ENCODE measurements at places on chromosomes 1 and 21.
A peak's percentile ranks its signal among the peaks of the same experiment; 100 is the strongest.

GRCh38 chr1:18972531-18972930 lies 16.1 kb upstream of the IFFO2 start:
- DNase-seq: no peak

DNA sequence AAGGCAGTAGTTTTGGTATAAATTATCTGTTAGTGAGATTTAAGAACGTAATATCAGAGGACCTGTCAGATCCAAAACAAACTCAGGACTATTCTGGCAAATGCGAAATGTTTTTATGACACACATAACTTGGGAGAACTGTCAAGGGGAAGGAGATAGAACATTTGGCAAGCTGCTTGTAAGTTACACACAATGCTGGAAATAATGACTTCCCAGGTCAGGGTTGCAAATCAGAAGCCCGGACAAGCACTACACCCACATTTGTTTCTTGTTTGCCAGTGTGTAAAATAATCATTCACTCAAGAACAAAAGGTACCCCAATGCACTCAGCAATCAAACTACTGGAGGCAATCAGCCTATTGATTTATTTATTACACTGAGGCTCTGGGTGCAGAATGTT lies 354.7 kb downstream of the KCNH1 start:
- DNase-seq: no peak

- no peak for DNase-seq
Measured at GRCh38 chr1:240029418-240029817, 62.3 kb upstream of the FMN2 start.

- DNase-seq: no peak
Measured at GRCh38 chr21:44658541-44658910, 794 bp downstream of the KRTAP12-3 start.

DNA sequence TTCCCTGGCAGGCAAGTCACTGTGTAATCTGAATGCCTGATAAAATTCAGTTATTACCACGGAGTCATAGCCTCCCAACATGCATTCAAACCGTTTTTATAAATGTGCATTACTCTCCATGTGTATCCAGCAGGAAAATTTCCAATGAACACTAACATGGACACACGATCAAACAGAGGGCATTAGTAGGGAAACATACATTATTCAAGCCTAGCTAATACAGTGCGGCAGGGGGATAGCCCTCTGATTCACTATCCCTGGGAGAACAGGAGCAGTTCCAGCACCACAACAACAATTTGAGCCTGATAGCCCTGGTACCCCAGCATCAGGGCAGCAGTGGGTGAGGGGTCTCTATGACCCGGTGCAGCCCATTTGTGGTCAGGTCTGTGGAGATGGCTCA lies 35.8 kb upstream of the HMGB4 start:
- no peak for DNase-seq

- no peak for DNase-seq
Measured at GRCh38 chr1:163147019-163147418, 55.7 kb downstream of the RGS5 start.

GRCh38 chr1:19003371-19004290 lies 47.2 kb upstream of the IFFO2 start:
- no peak for DNase-seq

DNA sequence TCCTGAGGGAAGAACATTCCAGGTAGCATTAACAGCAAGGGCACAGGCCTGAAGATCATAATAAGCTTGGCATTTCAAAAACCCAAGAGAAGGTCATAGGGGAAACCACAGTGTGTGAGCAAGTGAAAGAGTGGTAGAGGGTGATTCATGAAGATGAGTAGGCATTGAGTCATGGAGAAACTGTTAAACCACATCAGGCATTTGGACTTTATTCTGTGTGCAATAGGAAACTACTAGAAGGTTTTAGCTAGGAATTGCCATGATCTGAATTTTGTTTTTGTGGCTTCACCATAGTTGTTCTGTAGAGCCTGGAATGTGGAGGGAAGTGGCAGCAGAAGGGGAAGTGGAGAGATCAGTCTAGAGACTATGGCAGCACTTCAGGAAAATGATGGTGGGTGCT lies 359.0 kb upstream of the PTBP2 start:
- no peak for DNase-seq

- no peak for DNase-seq
Measured at GRCh38 chr1:151401125-151401788, 1.9 kb downstream of the PSMB4 start.

DNA sequence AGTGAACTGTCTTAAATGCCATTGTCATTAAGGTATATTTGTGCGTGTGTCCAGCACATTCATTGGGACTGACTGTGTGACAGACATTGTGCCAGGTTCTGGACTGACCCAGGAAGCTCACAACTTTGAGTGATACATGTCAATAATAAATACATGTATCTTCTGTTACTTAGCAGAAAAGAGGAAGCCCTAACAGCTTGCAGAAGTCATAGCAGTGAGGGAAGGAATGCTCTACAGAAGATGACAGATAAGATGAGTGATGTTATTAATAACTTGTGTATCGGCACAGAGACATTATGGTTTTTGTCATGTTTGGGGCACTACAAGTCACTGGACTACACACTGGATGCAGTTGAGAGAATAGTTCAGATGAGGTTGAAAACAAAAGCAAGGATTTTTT lies 1.2 kb upstream of the SRSF11 start:
- DNase-seq: no peak

- no peak for DNase-seq
Measured at GRCh38 chr1:113677250-113678158, 81.8 kb downstream of the PHTF1 start.

- no peak for DNase-seq
Measured at GRCh38 chr21:38756746-38757145, 49.0 kb upstream of the ETS2 start.

DNA sequence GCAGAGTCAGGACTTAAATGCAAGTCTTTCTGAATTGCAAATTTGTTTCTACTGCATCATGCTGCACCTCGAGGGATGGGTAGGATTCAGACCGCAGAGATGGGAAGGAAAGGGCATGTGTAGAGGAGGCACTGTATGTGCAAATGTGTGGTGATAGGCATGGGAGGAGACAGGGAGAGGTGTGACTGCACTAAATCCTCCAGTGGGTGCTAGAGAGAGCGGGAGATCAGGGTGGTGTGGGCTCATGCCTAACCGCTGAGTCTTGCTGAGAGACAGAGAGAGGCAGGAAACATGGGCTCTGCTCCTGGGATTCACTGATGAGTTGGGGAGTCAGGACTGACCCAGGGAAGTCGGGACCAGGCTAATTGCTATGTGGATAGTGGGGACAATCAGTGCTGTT lies 61.1 kb downstream of the PTPRU start:
- no peak for DNase-seq

DNA sequence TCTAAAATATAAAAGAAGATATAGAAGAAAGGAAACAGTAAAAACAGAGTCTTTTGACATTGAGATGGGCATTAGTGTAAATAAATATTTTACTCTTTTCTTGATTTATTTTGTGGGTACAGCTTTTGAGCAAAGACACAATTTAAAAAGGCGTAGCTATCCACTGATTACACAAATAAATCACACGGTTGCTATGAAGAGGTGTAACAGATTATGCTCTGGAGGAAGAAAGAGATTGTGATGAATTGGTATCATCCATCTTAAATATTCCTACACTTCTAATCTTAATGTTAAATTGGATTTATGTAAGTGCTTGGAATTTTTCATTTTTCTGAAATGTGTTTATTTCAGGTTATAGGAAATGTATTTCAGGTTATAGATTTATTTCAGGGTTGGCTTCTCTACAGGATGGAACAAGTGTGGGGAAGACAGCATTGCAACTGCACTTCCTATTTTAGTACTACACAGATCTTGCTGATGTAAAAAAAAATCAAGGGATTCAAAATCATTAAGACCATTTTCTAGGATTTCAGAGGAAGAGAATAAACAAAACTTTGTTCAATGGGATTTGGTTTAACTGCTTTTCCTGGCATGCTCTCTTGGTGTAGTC lies 15.3 kb downstream of the XCL1 start:
- no peak for DNase-seq

DNA sequence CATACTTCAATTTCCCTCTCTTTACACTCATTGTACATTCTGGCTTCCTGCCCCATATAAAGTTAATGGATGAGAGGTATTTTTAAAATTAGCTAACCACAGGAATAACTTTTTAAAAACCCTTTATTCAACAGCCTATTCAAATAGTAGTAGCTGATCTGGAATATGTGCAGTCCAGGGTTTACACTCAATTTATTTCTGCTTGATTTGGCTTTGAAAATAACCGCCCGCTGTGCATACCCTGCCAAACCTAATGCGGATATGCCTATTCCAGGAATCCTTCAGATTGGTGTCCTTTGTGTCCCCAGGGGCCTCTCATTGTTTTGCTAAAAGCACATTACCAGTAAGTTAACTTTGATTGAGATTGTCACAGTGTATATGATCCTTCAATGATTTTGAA lies 1686.2 kb downstream of the PLA2G4A start:
- no peak for DNase-seq

DNA sequence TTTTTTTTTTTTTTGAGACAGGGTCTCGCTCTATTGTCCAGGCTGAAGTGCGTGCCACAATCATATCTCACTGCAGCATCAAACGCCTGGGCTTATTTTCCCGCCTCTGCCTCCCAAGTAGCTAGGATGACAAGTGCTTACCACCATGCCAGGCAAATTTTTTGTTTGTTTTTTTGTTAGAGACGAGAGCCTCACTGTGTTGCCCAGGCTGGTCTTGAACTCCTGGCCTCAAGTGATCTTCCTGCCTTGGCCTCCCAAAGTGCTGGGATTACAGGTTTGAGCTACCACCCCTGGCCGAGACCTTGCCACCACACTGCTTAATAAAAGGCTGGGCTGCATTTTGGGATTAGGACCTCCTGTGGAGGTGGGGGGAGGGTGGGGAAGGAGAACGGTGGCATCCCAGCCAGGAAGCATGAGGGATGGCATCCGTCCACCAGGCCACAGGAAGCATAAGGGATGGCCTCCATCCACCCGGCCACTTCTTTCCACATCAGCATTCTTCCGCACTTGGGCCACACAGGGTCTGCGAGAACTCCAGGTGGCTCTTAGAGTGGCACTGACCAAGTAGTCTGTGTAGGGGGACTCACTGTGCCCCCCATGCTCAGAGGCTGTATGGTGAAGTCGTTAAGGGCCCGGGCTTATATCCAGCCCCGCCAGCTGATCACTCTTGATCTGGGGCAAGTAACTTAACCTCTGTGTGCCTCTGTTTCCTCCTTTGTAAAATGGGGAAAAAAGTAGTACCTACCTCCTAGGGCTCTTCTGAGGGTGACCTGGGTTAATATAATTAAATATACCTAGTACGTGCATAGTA lies 75.0 kb downstream of the GALNT2 start:
- no peak for DNase-seq

DNA sequence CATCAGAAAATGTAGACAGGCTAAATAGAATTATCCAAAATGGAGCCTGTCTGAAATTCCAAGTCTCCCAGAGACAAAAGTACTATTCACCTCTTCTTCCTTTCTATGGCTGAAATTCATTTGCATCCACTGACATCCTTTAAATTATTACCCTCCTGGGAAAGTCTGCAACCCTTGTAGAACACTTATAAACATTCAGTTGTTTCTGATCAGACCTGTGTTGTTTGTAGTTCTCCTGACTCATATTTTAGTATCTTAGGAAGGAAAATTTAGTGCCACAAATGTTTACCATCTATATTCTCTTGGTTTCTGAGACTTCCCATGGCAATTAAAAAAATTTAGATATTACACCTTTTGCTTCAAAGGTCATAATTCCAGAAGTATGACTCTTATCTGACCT lies 69.6 kb upstream of the C1orf105 start:
- DNase-seq: no peak

DNA sequence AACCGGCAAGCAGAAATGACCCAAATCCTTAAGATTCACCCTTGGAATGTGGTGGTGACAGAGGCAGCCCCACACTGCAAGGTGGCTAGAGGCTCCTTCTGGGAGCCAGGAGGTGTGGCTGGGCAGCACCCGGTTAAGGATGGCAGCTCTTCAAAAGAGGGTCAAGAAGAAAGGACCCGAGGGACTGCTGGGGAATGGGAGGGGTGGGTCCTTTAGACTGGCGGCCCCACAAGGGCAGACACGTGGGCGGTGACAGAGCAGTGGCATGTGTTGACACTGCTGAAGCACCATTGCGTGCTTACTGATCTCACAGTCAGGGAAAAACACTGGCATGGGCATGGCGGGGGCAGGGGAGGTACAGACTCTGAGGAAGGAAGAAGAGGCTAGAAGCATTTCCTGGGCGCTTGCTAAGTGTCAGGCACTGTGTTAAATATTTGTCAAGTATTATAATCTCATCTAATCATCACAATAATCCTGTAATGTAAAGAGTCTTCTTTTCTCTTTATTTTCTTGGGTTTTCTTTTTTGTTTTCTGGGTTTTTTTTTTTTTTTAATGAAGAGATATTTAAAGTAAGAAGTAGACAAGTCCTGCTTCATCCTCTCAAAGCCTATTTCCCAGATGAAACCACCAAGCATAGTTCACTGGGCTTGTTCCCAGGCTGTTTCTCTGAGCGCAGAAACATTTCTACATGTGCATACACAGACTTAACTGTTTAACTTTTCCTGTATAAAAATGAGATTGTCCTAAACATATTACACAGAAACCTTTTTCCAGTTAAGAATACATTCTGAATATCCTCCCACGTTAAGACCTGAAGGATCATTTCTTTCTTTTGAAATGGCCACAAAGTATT lies 165.8 kb upstream of the EDN2 start:
- peak; percentile 75 for DNase-seq

- no peak for DNase-seq
Measured at GRCh38 chr1:110783292-110783918, 89.5 kb upstream of the CD53 start.

GRCh38 chr1:11984576-11984975 lies 4.3 kb downstream of the MFN2 start:
- no peak for DNase-seq

- no peak for DNase-seq
Measured at GRCh38 chr1:89973471-89974127, 21.3 kb upstream of the ZNF326 start.

DNA sequence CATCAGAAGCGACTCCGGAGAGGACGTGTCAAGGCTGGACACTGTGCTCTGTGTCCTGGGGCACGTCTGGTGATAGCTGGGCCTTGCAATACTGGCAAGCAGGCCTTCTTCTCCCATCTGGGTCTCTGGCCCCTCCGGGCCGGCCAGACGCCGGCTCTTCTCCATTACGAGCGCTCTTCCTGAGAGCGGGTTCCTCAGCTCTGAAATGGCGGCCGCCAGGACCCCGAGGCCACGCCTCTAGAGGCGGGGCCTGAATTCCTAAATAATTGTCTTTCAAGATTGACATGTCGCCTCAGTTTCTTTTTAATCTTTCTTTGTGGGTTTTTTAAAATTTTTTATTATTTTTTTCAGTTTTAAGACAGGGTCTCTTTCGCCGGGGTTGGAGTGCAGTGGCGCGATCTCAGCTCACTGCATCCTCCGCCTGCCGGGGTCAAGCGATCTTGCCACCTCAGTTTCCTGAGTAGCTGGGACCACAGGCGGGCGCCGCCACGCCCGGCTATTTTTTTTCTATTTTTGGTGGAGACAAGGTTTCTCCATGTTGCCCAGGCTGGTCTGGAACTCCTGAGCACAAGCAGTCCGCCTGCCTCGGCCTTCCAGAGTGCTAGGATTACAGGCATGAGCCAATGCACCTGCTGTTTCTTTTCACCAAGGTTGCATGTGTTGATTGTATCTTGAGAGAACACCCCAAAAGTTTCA lies 9.2 kb downstream of the RNF2 start:
- DNase-seq: no peak

GRCh38 chr1:107342316-107342715 lies 201.5 kb downstream of the NTNG1 start:
- DNase-seq: no peak

GRCh38 chr1:206684478-206685333 lies at the start of gene MAPKAPK2:
Gene MAPKAPK2 (plus strand): TSS chr1:206684905. CDS start chr1:206685230, 325 bp downstream.
- peak; percentile 91 for DNase-seq

GRCh38 chr1:240649733-240650721 lies 38.1 kb upstream of the GREM2 start:
- DNase-seq: no peak

- DNase-seq: no peak
Measured at GRCh38 chr1:160409486-160409885, 9.1 kb downstream of the VANGL2 start.

Measured in upper lobe of right lung (tissue), 1 donor.